Activated CD4-positive, alpha-beta T cell treated with anti-CD3 and anti-CD28 coated beads, Interleukin-10, Interleukin-2, amounts not matched to agents 100 ng/mL and 50 ng/mL, durations not matched to agents 16 hours and 8 hours (primary cell): ENCODE measurements at places on chromosomes 5 and 9.
A peak's percentile ranks its signal among the peaks of the same experiment; 100 is the strongest.

GRCh38 chr5:140011297-140011802 is 31.7 kb downstream of the NRG2 start:
- DNase-seq = no peak

GRCh38 chr5:154274828-154275185 is 84.3 kb downstream of the GALNT10 start:
- no peak for DNase-seq

GRCh38 chr9:20406344-20406743 is 216.0 kb downstream of the MLLT3 start:
- DNase-seq = no peak

GRCh38 chr9:119838210-119838609 is 469.0 kb upstream of the BRINP1 start:
- no peak for DNase-seq

DNA sequence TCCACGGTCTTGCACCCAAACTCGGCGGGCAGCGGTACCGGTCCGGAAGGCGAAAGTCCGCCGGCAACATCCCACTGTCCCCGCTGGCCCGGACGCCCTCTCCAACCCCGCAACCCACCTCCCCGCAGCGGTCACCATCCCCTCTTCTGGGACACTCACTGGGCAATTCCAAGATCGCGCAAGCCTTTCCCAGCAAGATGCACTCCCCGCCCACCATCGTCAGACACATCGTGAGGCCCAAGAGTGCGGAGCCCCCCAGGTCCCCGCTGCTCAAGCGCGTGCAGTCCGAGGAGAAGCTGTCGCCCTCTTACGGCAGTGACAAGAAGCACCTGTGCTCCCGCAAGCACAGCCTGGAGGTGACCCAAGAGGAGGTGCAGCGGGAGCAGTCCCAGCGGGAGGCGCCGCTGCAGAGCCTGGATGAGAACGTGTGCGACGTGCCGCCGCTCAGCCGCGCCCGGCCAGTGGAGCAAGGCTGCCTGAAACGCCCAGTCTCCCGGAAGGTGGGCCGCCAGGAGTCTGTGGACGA is 33.3 kb downstream of the CD180 start:
- no peak for DNase-seq

- DNase-seq = no peak
These were observed 24.3 kb downstream of the PTPDC1 start for GRCh38 chr9:94108584-94108983.

DNA sequence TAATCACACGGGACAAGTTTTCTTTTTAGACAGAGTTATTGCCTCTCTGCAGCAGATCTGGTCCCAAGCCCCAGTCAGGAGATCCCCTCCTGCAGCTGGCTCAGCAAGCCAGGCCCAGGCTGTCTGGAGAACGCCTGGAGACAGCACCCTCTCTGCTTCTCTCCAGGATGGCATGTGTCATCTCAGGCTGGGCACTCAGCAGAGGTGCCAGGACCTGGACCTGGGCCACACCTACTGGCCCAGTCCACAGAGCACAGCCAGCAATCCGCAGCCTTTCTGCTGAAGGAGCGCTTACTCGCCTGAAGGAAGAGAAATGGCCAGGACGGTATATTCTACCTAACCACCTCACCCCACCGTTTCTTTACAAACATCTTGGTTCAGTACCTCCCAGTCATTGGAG is 4.7 kb upstream of the TBC1D9B start:
- no peak for DNase-seq

- DNase-seq = no peak
These were observed 72.1 kb downstream of the C7 start for GRCh38 chr5:40981420-40981819.

DNA sequence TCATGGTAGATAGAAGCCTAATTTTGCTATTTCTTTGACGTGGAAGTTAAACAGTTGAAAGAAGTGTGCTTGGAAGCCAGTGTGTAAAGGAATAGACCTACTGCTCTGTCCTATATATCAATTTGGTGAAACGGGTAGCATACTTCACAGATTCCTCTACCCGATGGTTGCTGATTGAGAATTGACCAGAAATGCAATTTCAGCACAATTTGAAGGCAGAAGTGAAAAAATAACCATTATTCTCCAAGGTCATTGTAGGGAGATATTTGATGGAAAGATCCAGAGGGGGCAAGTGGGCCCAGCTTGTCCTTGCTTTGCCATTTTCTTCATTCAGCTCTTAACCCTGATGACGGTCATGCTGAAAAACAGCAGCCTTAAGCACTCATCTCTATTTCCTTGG is 15.3 kb downstream of the CDH12 start:
- DNase-seq = no peak

GRCh38 chr9:35892051-35892450 is 14.0 kb upstream of the HRCT1 start:
- DNase-seq = no peak

DNA sequence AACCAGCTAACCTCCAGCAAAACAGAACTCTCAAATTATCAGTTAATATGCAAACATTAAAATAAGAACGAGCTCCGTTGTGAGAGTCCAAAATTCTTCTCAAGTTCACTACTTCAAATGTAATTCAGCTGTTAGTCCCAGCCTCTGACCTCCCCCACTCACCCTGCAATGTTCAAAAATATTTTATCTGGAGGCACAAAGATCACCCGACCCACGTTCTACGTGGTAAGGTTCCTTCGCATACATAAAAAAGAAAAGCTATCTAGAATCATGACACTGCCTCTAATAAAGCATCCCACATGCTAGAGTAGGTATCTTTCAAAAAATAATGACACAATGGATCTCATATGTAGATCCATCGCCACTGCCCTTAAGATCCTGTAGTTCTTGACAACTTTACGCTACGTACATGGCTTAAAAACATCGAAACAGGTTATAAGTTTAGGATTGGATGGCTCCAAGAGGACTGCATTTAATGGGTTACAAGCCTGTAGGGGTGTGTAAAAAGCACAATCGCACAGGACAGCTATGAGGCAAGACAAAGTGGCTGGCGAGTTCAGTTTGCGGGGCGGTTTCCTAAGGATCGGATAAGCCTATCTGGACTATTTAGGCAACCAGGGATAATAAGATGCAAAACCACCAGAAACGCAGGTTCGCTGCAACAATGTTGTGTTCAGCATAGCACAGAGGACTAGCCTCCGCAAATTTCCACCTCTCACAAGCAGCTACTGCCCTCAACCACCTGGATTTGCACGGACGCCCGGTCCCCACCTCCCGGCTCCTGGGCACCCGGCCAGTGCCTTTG is 969 bp downstream of the CLK4 start:
- DNase-seq = peak; percentile 31

GRCh38 chr9:69976152-69976551 is 67.5 kb upstream of the MAMDC2 start:
- DNase-seq = no peak

GRCh38 chr9:26169708-26170107 is 491.5 kb upstream of the TUSC1 start:
- DNase-seq = no peak

- no peak for DNase-seq
These were observed 53.7 kb downstream of the HMCN2 start for GRCh38 chr9:130319300-130319699.

GRCh38 chr5:116510517-116510916 is 64.1 kb downstream of the SEMA6A start:
- DNase-seq = no peak

DNA sequence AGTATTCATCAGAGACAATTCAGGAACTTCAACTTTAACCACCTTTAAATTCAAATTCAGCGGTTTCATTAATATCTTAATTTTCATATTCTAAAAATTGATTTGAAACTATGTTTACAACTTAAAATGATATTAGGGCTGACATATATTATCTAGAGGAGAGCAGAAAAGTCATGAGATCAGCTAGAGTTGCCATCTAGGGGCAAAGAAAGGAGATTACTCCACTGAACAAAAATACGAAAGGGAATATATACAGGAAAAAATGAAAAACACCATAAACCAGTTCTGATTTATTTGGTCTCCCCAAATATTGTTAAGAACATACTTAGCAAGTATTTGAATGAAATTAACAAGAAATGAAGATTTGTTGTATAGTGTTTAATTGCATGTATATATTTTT is 946.3 kb downstream of the DTWD2 start:
- no peak for DNase-seq

GRCh38 chr5:10315824-10316509 is 8.3 kb upstream of the CMBL start:
- DNase-seq = no peak

DNA sequence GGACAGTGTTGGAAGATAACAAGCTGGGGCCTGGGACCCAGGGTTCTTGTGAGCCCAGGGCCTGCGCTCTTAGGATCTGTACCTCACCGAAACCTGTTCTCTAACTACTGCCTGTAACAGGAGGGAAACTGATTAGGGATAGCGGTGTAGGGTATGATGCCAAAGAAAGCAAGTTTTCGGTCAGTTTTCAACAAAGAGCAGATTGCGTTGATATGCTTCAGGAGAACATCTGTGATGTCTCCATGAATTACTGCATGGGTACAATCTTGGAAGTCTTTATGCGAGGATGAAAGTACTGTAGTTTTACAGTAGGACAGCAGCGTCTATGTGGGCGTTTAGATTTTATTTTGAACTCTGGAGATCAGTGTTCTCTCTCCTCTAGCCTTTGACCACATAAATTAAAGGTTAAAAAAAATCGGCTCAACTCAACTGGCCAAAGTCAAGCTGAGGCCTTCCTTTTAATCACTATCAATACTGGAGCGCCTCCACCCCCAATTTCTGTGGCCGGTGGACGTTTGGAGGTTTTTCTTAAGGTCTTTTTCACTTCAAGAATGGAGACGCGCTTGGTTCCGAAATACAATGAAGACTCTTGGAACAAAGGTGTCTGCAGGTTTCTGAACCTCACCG is 3.0 kb downstream of the NFIL3 start:
- DNase-seq = no peak

GRCh38 chr9:23887781-23888180 is 61.7 kb upstream of the ELAVL2 start:
- DNase-seq = no peak

- no peak for DNase-seq
These were observed 136.5 kb upstream of the ABCA1 start for GRCh38 chr9:105064248-105065097.

DNA sequence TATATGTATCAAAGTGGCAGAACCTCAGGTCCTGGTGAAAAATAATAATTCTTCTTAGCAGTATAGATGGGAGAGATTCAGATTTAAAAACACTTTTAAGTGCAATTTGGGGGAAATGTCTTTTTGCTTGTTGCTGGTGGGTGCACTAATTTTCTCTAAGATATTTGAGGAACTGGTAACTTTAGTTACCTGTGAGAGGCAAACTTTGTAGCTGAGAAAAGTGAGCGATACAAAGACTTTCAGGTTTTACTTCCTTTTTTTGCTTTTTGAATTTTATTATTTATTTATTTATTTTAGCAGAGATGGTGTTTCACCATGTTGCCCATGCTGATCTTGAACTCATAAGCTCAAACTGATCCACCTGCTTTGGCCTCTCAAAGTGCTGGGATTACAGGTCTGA is 303.1 kb upstream of the PTGER4 start:
- DNase-seq = no peak

GRCh38 chr5:116475338-116475737 is 99.3 kb downstream of the SEMA6A start:
- DNase-seq = no peak

DNA sequence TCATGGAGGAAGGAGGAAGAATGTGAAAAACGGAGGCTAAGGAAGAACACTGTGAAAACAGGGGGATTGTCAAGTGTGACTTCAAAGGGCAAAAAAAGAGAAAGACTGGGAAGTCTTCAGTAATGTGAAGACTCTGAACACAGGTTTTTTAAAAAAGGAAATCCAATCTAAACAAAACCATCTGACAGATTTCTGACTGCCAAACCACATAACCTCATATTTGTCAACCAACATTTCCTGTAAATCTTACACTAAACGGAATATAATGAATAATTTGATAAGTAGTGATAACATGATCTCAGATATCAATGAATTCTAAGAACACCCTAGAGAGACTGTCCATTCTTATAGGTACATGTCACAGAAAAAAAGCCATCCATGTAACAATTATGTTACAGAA is 124.7 kb downstream of the FBN2 start:
- no peak for DNase-seq

- no peak for DNase-seq
These were observed 167.0 kb downstream of the C5orf15 start for GRCh38 chr5:133801431-133801830.

DNA sequence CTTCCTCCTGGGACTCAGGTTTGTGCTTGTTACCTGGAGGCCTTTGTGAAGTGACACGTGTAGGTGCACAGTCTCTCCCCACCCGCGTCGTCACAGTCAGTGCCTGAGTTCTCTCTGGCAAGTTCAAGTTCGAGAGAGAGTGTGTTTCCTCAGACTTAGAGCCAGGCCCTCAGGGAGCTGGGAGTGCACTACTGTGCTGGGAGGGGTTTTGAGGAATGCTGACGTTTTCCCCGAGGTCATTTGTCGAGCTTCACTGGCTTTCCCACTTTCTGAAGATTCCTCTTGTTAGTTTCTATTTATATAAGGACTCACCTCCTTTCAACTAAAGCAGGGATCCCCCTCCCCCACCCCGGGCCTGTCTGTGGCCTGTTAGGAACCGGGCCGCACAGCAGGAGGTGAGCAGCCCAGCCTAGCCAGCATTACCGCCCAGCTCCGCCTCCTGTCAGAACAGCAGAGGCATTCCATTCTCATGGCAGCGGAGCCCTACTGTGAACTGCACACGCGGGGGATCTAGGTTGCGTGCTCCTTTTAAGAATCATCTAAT is 209.2 kb downstream of the DIRAS2 start:
- DNase-seq = no peak

GRCh38 chr5:179954434-179954833 is 46.7 kb upstream of the TBC1D9B start:
- no peak for DNase-seq

GRCh38 chr5:134547999-134548658 is 22.7 kb downstream of the JADE2 start:
- DNase-seq = no peak

- no peak for DNase-seq
These were observed 5.4 kb upstream of the NKX2-5 start for GRCh38 chr5:173240091-173241050.

- no peak for DNase-seq
These were observed 570 bp downstream of the CREBRF start for GRCh38 chr5:173056783-173057061.

DNA sequence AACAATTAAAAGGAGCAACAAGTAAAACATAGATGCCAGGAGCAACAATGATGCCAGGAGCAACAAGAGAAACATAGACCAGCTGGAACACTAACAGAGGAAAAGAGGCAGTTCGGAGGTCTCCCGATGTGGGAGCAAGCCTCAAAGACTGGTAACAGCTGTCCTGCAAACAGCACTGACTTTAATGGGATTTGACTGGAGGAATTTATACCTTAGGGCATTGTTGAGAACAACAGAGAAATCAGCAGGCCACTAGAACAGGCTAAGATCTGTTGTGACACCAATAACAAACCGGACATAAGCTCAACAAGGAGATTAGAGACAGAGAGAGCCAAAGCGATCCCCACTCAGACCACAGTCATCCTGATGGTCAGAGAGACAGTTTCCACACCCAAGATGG is 11.8 kb upstream of the SYK start:
- no peak for DNase-seq

- DNase-seq = peak; percentile 84
These were observed 9.5 kb upstream of the HAND1 start for GRCh38 chr5:154487541-154487940.
